Left forelimb (tissue), 1 donor: ENCODE measurements at places on chromosomes 1 and 21.

DNA sequence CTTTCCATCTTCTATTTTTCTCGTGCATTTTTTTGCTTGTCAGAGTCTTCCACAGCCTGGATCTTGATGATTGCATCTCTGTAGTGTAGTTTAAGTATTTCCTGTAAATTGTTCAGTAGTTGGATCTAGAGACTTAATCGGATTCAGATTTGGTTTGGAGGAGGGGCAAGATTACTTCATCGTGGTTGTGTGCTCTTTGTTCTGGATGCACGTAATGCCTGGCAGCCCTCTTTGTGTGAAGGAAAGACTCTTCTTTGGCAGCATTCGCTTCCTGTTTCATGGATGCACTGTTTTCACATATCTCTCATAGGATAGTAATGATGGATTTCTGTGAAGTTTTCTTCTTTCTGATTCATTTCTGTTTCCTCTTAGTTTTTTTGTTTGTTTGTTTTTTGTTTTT lies 14.2 kb downstream of the SEMA4A start:
- DNase-seq: no peak

DNA sequence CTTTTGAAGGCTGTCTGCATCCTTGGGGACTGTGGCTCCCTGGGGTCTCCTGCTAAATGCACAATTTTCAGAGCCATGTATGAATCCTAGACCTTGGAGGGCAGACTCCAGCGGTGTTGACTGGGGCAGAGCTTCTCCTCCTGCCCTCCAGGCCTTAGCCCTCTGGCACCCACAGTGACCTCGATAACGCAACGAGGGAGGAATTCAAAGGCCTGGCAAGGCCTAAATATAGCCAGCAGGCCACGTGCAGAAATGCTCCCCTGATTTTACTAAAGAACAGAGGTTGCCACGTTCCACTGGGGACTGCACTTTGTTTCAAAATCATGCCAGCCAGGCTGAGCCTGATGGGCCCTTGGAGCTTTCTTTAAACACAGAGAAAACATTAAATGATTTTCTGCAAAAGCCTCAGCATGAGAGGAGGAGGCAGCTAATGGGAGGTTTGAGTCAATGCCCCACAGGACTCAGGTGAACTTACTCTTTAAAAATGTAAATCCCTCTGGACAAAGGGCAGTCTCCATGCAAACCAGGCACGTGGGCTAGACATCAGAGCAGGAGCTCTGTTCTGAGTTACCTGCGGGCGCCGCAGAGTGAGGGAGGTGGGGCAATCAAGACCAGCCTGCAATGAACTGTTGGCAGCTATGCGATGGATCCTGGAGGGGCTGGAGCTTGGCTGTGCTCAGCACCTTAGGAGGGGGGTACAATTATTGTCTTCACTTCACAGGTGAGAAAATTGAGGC lies 28.0 kb downstream of the GRIK3 start:
- no peak for DNase-seq

- DNase-seq: peak; percentile 57
These were observed 6.6 kb downstream of the HYI start for GRCh38 chr1:43446881-43447835.

- DNase-seq: peak; percentile 71
These were observed 135.9 kb downstream of the TM2D1 start for GRCh38 chr1:61588736-61589672.

- DNase-seq: no peak
These were observed 1125.4 kb upstream of the TMPRSS15 start for GRCh38 chr21:19529031-19529430.

- no peak for DNase-seq
These were observed 207.1 kb upstream of the ZC3H12A start for GRCh38 chr1:37267111-37267835.

- DNase-seq: no peak
These were observed 286.6 kb upstream of the POGK start for GRCh38 chr1:166552706-166553105.

GRCh38 chr1:45097944-45098343 lies 85.9 kb downstream of the UROD start:
- DNase-seq: no peak

GRCh38 chr1:221711063-221711577 lies 30.8 kb downstream of the DUSP10 start:
- no peak for DNase-seq

DNA sequence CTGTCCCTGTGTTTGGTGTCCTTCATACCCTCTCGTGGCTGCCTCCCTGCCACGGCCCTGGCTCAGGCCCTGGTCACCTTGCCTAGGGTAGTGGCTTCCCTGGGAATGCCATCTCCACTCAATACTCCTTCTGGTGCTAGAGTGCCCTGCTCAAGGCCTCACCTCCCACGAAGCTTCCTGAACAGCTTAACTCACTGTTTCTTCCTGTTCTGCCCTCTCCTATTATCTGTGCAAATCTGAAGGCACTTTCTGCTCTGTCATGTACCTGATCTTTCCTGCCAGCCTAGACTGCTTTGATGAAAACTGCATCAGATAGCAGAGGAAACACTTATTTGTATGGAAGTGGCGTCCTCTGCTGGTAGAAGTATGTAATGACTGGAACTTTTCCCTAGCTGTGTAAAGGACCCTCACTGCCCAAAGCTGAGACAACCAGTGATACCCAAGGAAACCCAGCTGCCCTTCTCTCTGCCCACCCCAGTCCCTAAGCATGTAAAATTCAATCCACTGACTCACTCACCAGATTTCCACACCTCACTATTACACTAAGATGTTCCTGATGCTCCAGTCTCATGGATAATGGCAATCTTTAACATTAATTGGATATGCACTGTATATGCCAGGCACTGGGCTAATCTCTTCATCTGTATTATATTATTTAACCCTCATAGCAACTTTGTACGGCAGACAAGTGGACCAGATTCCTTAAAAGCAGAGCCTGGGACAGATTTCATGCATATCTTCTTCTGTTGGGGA lies 36.2 kb upstream of the BTG2 start:
- DNase-seq: no peak

DNA sequence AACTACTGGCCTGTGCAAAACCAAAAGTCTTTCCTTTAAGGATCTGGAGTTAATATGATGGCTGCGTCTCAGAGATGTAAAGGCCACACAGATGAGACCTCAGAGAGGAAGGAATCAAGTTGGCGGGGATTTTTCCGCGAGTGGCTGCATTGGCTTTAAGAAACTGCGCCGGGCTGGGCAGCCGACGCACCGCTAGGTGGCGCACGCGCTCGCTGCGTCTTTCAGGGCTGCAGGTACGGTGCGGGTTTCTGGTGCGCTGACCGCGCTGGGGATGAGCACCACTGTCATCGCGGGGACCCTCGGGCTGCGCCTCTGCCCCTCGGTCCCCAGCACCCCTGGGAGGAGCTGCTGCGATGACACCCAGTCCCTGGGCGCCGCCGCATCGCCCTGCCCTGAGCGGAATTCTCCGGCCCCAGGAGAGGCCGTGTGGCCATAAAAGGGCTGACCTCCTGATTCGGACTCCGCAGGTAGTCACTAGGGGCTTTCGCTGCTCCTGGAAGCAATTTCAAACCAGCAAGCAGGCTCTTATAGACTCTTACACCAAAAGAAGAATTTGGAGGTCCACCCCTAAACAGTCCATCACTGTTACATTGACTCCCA lies 241.0 kb downstream of the KCNJ6 start:
- DNase-seq: peak; percentile 78

- DNase-seq: no peak
These were observed 95.7 kb downstream of the RHOU start for GRCh38 chr1:228830954-228831481.

GRCh38 chr1:78289603-78290002 lies 201.2 kb upstream of the PTGFR start:
- DNase-seq: no peak

DNA sequence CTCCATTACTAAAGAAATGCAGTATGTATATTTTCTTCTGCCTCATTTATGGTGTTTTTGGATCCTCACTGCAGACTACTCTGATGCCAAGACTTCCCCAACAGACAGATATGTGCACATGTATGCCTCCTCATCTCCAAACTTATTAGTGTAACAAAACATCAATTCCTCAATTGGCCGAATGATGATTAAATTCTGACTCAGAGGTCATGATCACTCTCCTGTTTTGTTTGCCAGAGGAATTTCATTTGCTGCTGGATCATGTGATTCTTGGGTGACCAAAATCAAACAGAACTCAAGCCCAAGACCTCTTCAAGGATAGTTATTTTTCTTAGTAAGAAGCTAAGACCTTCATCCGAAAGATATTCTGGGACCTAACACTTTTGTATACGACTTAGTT lies 227.6 kb downstream of the LMO4 start:
- DNase-seq: no peak

DNA sequence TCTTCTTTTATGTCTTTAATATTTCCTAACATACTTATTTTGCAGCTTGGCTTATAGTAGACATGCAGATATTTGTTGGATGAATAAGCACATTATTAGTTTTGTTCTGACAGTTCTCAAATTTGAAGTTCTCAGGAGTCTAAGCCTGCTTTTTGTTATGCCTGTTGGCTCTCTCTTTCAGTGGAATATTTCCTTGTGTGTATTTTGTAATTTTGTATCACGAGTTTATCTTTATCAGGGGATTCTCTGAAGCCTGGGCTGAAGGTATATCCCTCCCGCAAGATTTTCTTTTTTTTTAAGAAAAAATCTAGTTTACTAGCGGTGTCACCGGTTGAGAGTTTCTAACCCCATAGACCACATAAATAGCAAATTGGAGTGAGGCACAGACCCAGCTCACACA lies 105.9 kb downstream of the RGL1 start:
- DNase-seq: no peak

- DNase-seq: no peak
These were observed 48.4 kb upstream of the ZNF326 start for GRCh38 chr1:89946532-89946931.

GRCh38 chr1:15249081-15249480 lies 2.1 kb downstream of the FHAD1 start:
- no peak for DNase-seq

DNA sequence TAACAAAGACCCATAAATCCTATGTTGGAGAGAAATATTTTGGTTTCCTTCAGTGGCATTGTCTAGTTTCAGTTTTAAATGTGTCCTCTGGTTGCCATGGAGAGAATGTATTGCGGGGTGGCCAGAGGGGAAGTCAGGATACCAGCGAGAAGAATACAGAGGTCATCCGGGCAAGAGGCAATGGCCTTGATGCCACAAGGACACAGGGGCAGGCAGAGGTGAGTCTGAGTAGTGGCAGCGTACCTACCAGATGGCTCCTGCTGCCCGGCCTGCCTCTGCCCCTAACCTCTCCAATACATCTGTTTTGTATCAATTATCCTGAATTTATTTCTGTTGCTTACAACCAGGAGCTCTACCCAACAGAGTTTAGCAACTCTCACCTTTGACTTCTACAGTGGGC lies 14.9 kb downstream of the KLHDC7A start:
- no peak for DNase-seq

GRCh38 chr1:152866321-152866720 lies 6.5 kb downstream of the LCE7A start:
- DNase-seq: no peak

DNA sequence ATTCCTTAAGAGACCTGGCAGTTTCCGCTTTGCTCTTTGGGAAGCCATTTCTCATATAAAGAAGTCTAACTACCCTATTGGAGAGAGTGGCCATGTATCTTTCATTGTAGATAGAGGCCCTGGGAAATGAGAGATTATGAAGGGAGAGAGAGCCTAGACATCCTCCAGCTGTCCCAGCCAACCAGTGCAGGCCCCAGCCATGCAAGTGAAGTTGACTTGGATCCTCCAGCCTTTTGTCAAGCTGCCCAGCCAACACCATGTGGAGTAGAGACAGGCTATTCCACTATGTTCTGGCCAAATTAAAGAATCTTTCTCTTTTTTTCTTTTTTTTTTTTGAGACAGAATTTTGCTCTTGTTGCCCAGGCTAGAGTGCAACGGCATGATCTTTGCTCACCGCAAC lies 7.1 kb upstream of the ANP32E start:
- DNase-seq: no peak

GRCh38 chr1:28109639-28110038 lies 21.2 kb upstream of the EYA3 start:
- DNase-seq: no peak

DNA sequence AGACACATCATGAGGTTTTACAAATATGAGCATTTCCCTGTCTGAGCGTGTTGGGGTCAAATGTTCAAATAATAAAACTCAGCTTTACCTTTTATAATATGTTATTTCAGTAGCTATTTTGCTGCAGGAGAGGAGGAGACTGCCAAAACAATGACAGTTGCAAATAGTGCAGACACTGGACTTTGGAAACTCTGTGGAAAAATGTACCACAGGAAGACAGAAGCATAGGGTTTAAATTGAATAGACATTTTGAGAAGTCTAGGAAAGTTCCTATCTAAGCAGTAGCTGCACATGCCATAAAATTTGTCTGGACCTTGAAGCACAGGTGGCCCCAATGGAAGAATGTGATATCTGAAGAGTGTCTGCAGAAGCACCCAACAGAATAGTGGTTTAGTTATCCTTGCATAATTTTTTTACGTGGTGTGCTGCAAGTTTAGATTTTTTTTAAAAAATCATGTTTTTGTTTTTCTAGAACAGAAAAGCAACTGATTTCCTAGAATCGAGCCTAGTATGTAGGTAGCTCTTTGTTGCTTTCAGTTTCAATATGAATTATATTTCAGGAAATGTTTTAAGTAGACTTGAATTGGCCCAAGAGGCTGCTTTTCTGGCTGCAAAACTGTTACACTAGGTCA lies 14.0 kb upstream of the GBP5 start:
- DNase-seq: no peak

DNA sequence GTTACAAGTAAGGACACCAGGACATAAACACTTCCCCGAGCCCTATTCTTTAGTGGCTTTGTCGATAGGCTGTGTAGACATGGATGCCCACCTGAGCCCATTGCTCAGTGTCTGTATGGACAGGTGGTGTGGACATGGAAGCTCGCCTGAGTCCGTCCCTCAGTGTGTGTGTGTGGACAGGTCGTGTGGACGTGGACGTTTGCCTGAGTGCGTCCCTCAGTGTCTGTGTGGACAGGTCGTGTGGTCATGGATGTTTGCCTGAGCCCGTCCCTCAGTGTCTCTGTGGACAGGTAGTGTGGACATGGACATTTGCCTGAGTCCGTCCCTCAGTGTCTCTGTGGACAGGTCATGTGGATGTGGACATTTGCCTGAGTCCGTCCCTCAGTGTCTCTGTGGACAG lies 38.7 kb upstream of the COL6A2 start:
- DNase-seq: peak; percentile 34

- no peak for DNase-seq
These were observed 160.1 kb downstream of the SLC45A1 start for GRCh38 chr1:8477983-8478362.

- DNase-seq: no peak
These were observed 24.6 kb downstream of the TBCE start for GRCh38 chr1:235391874-235392273.
